ENCODE measurements at places on chromosomes 6 and 20.

DNA sequence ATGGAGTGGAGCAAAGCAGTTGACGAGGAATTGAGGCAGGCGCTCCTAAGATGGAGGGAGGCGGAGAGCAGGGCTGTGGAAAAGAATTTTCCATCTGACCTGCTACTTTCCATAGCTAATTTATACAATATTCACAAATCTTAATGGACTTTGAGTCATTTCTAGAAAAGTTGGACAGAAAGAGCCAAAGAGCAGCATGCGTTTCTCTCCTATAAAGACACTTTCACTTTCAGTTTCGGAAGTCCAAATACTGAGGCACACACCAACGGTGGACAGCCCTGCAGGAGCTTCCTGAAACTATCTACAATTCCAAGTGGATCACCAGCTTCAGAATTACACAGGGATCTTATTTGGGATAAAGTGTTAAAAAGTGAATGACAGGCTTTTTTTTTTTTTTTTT is 43.5 kb downstream of the PANK2 start:
- no peak for DNase-seq

DNA sequence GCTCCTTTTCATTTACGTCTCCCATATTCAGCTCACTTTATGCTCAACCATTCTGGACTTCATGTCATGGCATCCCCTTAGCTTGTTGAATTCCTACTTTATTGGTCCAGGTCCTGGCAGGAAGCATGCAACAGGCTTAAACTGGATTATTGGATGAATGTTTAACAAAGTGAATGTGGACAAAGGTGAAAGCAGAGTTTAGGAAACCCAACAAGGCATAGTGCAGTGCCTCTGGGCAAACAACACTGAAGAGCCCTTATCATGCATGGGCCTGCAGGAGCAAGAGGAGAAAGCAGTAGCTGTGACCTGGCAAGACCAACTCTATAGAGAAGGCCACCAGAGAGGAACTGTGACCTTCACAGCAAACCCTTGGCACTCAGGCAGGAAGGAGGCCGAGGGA is 5.3 kb upstream of the ANKRD66 start:
- no peak for DNase-seq

DNA sequence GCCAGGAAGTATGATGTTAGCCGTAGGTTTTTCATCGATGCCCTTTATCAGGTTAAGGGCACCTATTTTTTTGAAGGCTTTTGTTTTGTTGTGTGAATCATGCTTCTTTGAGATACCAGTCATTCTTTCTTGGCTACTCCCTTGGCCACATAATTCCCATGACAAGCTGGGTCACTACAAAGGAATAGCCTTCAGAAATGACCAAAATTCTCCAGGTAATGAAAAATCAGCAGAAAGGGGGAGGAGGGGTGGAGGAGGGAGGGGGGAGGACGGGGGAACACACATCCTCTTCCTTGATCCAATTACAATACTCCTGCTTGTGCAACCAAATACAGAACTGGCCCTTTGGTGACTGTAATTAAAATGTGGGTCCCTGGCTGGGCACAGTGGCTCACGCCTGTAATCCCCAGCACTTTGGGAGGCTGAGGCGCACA is 21.7 kb upstream of the TGM2 start:
- no peak for DNase-seq

DNA sequence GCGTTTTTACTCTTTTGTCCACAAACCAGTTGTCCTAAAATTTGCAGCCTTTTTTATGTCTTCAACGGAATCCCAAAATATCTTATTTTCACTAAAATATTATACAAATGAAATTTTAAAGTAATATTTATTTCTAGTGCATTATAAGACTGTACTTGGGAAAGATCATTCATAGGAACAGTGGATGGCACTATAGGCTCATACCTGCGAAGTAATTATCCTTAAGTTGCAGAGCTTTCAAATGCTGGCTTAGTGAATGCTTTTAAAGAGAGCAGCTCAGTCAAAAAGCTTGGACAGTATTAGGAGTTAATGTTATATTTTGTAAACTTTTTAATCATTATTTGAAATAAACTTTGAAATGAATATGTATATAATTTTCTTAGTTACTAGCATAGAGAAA is 254.9 kb downstream of the CDKAL1 start:
- no peak for DNase-seq

DNA sequence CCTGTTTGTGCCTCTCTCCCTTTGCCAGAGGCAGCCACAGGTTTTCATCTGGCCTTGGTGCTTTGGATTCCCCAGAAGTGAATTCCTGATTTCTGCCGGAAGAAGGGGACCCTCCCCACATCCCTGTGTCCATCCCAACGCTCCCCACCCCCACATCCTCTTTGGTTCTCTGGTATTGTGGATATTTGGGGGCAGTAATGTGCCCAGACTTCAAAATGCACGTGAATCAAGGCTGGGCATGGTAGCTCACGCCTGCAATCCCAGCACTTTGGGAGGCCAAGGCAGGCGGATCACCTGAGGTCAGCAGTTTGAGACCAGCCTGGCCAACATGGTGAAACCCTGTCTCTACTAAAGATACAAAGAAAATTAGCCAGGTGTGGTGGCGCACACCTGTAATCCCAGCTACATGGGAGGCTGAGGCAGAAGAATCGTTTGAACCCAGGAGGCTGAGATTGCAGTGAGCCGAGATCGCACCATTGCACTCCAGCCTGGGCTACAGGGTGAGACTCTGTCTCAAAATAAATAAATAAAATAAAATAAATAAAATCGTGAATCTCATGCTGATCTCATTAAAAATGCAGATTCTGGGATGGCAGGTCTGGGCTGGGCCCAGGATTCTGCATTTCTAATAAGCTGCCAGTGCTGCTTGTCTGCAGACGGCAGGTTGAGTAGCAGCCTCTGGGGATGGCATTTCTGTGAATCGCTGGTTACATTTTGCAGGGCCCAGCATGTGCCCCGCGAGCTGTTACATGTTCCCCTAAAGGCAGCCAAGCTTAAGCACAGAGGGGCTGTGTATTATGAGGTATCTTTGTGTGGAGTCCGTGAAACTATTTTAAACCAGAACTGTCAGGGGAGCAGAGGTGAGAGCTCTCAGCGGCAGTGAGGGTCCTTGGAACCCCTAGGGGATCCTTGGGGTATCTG is 49.0 kb downstream of the SYNJ2 start:
- DNase-seq = no peak

- DNase-seq = no peak
Observed at GRCh38 chr6:4801491-4802110, 25.4 kb downstream of the CDYL start.

Data from CMK (cell line).